ENCODE measurements at places on chromosomes 3 and 15.
A peak's percentile ranks its signal among the peaks of the same experiment; 100 is the strongest.

DNA sequence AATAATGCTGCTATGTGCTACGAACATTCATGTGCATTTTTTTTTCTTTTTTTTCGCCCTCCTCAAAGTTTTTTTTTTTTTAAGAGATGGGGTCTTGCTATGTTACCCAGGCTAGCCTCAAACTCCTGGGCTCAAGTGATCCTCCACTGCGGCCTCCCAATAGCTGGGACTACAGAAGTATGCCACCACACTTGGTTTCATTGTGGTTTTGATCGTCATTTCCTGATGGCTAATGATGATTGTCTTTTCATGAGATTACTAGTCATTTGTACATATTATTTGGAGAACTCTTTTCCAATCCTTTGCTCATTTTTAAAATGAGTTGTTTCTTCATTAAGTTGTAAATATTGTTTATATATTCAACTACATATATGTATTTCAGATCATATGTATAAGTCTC lies 48.8 kb downstream of the FBXO22 start:
- DNase-seq, result peak; percentile 28

GRCh38 chr3:194675081-194675640 lies 3.2 kb upstream of the LSG1 start:
- DNase-seq, result peak; percentile 65

- no peak for DNase-seq
Measured at GRCh38 chr3:127226946-127227842, 34.3 kb downstream of the PRR23E start.

DNA sequence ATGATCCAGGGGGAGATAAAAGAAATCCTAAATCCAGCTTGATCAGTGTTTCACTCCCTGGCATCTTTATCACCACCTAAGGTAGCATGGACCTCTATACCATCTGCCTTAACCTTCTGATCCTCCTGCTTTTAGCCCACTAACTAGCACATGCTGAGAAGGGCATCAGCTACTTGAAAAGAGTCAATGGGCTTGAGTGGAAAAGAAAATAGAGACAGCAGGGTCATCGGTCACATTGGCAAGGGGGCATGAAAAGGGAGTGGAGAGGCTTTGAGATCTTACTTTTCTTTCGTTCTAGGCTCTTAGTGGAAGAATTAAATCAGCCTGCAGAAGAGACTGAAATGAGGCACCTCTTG lies 239 bp upstream of the ZFYVE19 start:
- DNase-seq, result no peak

- DNase-seq, result no peak
Measured at GRCh38 chr3:33146791-33147445, 33.1 kb downstream of the CRTAP start.

DNA sequence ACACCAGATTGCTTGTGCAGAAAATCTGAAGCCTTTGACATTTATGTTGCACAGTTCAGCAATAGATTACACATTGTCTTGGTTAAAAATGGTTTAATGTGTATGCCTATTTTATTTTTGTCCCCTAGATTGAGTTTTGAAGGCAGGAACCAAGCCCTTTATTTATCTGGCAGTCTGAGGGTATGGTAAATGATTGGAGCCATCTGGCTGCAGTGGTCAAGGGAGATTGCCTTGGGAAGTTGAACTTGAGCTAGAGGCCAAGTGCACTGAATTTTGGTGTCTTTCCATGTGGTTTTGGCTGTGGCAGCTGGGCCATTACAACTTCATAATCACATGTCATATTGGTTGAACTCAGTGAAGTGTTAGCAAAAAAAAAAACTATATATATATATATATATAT lies 248.7 kb upstream of the C2CD4B start:
- no peak for DNase-seq

GRCh38 chr3:192061426-192061825 lies 600.5 kb downstream of the PYDC2 start:
- DNase-seq, result no peak

- DNase-seq, result no peak
Measured at GRCh38 chr3:188187053-188187452, 33.1 kb downstream of the LPP start.

DNA sequence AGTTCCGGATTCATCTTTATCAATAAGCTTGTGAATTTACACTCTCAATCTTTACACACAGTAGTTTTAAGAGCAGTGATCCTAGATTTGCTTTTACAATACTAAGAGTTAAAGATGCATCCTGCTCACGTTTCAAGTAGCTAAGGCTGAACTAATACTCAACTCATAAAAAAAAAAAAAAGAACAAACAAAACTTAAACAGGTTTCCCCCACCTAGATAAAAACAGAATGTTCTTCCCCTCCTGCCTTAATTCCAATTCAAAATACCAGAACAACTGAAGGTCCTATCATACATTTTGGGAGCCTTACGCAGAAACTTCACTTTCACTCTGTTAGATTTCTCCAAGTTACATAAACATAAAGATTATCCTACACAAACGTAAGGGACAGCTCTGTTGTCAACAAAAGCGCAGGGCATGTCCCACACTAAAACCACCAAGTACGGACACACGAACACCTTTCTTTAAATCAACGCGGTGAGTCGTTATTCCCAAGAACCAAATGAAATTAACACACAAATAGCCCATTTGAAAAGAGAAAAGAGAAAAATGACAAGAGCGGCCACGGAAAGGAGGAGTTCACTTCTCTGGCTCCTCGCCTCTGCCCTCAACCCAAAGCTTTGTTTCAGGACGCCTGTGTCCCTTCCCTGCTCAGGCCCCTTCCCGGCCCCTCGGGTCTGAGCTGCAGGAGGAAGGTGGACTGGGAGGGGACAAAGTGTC lies 941 bp downstream of the CBLB start:
- DNase-seq, result no peak

- DNase-seq, result no peak
Measured at GRCh38 chr15:49875392-49875791, 243.6 kb downstream of the ATP8B4 start.

DNA sequence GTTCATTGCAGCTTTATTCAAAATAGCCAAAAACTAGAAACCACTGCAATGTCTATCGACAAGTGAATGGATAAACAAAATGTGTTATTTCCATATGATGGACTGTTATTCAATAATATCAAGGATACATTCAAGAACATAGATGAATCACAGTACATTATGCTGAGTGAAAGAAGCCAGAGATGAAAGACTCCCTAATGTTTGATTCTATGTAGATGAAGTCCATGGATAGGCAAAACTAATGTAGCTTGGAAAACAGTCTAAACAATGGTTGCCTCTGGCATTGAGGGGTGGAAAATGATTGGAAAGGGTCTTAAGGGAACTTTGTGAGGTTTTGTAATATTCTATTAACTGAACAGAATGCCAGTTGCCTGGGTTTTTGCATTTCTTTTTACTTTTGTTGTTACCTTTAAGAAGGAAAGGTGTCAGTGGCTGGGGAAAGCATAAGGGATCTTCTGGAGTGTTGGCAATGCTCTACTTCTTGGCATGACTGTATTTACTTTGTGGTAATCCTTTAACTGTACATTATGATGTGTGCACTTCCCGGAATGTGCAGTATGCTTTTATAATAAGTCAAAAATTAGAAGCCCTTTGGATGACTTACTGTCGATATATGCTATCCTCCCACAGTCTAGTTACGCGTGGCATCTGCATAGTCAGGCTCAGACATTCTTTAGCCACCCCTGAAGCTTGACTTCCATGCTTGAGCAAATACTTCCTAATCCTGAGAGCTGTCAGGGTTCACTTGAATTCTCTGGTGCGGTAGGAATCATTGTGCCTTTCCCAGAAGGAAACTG lies 20.5 kb upstream of the ATP10A start:
- no peak for DNase-seq

- no peak for DNase-seq
Measured at GRCh38 chr3:71322154-71322553, 261.4 kb downstream of the FOXP1 start.

GRCh38 chr15:42911058-42911592 lies 9.5 kb downstream of the TTBK2 start:
- no peak for DNase-seq

GRCh38 chr3:74693251-74693650 lies 78.8 kb upstream of the CNTN3 start:
- no peak for DNase-seq

DNA sequence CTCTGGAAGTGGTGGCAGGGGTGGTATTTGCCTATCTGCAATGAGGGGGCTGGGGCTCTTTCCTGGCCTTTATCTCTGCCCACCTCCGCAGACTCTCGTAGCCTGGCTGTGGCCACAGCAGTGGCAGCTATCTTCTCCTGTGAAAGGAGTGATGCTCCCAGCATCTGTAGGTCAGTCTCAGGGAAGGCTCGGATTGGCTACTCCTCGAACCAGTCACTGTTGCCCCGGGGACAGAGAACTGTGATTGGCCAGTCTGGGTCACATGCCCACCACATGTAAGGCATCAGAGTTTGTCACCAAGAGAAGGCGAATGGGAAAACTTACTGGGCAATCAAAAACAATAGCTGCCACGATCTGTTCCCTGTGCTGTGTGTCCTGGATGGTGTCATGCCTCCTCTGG lies 30.1 kb upstream of the FGD5 start:
- DNase-seq, result no peak

DNA sequence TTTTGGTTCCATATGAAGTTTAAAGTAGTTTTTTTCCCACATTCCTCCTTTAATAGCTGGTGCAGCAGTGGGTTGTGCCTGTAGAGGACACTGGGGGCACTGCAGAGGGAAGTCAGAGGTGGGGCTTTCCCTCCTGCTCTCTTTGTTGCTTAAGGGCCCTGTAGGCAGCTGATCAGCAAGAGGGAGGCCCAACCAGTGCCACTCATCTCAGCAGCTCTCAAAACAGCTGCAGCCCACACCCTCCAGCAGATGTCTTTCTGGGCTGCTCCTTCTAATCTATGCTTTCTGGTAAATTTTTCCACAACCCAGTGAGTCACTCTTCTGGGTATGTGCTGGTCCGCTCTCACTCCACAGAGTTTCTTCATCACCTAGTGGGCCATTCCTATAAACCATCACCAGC lies 263.8 kb downstream of the FEZF2 start:
- DNase-seq, result no peak

GRCh38 chr15:91852741-91853510 lies 582 bp upstream of the SLCO3A1 start:
- DNase-seq, result peak; percentile 62

- no peak for DNase-seq
Measured at GRCh38 chr15:76183930-76184649, 124.3 kb downstream of the TMEM266 start.

DNA sequence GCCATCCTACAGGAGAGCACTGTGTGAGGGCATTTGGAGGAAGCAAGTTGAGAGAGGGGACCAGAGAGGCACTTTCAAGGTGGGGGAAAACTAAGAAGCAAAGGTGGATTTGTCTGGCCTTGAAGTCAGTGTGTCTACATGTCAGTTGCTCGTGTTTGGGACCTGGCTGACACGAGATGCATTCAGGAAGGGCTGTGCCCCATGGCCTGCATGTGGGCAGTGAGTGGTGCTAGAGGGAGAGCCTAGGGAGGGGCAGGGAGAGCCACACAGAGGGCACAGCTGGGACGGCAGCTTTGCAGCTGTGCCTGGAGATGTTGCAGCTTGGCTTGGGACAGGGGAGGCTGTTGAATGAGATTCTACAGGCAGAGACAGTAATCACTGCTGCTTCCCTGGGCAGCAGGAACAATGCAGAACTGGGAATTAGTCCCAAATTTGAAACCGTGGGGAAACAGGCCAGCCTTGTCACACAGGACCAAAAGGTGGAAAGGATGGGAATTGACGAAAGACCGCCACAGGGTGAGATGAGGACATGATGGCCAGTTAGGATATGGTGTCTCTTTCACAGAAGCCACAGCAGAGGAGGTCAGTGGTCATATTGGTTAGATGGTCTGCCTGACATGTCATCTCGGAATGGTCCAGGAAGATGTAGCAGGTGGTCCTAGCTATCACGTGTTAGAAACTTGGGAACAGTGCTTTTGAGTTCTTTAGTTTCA lies 10.0 kb downstream of the SEC61A1 start:
- no peak for DNase-seq

GRCh38 chr15:80266113-80266512 lies 14.1 kb upstream of the CTXND1 start:
- DNase-seq, result no peak

DNA sequence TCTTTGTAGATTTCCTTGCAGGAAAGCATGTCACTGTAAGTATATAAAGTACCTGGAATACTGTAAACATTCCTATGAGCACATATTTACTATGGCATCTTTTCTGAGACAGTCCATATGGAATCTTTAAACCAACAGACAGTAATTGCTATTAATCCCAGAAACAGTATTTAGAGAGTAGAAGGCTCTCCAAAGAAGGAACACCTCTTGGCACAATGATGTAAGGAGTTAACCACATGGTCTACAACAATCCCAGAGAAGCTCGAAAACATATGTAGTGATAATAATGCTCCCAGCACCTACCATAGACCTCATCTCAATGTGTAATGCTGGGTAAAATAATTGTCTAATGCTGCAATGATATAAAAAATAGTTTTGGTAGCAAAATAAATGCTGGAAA lies 95.8 kb upstream of the IL12A start:
- DNase-seq, result no peak

- DNase-seq, result no peak
Measured at GRCh38 chr3:157452097-157452496, 15.4 kb downstream of the PTX3 start.

- no peak for DNase-seq
Measured at GRCh38 chr3:150296966-150297365, 111.1 kb upstream of the TSC22D2 start.

DNA sequence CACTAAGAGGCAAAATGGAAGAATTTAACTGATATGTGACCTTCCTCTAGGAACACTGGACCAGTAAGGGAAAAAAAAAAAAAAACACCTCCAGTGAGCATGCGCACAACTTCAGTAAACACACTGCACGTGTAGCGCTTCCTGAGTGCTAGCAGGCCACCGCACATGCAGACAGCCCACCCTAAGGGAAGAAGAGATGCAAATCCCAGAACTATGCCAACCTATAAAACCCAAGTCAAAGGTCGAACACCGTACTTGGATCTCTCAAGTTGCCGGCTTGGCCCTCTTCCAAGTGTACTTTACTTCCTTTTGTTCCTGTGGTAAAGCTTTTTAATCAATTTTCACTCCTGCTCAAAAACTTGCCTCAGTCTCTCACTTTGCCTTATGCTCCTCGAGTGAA lies 64.5 kb upstream of the CADPS start:
- DNase-seq, result no peak

- DNase-seq, result no peak
Measured at GRCh38 chr3:94293793-94294195, 230.9 kb downstream of the NSUN3 start.

DNA sequence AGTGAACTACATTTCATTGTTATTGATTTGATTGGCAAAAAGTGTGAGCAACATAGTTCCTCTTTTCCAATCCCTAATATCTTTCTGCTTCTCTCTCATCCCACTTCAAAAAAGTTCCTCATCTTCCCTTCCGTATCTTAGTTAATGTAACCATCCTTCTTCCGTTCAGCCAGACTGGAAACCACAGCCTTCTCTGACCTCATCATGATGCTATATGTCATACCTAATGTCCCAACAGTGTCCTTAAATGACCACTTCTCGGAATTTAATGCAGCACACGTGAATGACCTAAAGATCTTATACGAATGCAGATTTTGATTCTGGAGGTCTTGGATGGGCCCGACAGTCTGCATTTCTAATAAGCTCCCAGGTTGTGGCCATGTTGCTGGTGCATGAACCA lies 320.3 kb upstream of the SATB1 start:
- DNase-seq, result no peak
